ENCODE measurements at places on chromosomes 2 and 18.

DNA sequence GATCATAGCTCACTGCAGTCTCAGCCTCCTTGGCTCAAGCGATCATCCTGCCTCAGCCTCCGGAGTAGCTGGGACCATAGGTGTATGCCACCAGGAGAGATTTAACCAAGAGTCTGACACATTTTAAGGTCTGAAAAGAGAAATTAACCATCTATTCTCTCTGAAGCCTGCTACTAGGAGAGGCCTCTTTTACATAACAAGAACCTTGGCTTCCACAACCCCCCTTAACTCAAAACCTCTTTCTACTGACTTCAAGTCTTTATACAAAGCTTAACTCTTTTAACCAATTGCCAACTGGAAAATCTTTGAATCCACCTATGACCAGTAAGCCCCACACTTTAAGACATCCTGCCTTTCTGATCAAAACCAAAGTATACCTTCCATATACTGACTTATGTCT lies 279.9 kb upstream of the CELF4 start:
- no peak for DNase-seq

DNA sequence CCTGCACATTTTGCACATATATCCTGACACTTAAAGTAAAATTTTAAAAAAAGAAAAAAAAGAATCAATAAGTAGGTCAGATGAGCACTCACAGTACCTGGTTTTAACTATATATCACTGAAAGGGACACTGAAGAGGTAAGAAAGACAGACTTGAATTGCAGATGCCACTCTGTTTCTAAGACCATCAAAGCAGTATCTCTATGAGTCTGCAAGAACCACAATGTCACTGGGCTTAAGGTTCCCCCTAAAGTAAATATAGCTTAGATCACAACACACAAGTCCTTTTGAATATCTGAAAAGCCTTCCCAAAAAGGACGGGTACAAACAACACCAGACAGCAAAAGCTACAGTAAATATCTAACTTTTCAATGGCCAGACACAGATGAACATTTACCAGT lies 57.6 kb downstream of the CYTIP start:
- no peak for DNase-seq

- no peak for DNase-seq
Measured at GRCh38 chr2:214341646-214342045, 69.2 kb upstream of the VWC2L start.

GRCh38 chr2:215882689-215883088 lies 130.7 kb downstream of the MREG start:
- no peak for DNase-seq

- no peak for DNase-seq
Measured at GRCh38 chr2:30164131-30164925, 17.5 kb downstream of the YPEL5 start.

- DNase-seq: no peak
Measured at GRCh38 chr2:14364471-14364870, 268.0 kb upstream of the LRATD1 start.

DNA sequence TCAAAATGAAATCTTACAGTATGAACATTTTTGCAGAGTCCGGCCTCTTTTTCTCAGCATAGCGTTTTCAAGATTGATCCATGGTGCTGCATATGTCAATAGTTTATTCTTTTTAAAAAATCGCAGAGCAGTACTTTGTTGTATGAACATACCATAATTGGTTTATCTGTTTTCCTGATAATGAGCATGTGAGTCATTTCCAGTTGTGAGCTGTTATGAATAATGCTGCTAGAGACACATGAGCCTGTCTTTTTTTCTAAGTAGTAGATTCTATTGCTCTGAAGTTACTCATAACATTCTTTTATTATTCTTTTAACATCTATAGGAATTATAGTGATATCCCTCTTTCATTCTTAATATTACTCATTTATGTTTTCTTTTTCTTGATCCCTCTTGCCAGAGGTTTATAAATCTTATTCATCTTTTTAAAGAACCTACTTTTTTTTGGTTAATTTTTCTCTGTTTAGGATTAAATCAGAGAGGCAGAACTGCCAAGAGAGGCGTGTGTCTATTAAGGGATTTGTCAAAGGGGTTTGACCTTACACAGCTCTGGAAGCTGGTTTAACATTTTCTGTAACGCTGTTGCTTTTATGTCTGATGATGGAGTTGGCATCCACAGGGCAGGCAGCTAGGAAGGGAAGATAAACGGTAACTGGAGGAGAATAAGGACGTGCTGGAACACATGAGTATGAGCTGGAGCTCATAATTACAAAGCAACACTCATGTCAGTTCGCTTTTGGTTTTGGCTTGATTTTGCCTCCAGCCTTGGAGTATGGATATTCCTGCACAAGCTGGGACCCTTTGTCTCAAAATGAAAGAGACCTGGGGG lies 47.4 kb downstream of the MGAT5 start:
- no peak for DNase-seq

GRCh38 chr2:239137165-239137897 lies 263.5 kb downstream of the HDAC4 start:
- DNase-seq: no peak

DNA sequence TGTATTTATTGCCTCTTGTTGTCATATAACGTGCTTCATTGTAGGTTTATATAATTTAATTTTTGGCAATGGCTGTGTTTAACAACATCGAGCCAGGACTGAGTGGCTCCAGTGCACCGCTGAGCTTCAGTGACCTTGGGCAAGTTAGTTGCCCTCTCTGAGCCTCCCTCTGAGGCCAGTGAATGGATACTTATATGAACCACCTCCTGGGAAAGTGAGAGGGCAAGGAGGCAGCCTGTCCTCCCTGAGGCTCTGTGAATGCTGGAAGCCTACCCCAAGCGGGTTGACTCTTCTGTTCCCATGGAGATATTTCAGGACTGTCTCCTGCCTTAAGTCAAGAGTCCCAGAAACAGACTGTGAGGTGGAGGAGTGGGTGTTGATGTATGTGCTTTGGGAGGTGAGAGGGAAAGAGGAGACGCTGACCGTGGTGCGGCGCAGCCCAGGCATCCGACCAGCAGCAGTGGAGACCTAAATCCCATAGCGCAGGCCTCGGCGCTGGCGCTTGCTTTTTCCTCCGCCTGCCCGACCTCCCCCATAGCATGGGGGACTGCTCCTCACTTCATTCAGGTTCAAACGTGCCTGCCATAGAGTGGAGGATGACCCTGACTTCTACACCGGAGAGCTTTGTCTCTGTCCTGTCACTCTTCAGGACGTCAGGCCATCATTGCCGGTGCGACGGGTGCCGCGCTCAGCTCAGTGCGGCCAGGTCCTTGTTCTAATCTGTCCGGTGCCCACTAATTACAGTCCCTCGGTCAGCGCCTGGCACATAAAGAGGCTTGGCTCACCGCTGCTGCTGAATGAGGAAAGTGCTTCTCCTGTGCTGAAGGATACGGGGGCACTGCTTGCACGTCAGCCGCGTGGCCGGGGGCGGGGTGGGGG lies 167.3 kb upstream of the HS6ST1 start:
- no peak for DNase-seq

- DNase-seq: no peak
Measured at GRCh38 chr2:10494351-10495066, 46.4 kb upstream of the ODC1 start.

DNA sequence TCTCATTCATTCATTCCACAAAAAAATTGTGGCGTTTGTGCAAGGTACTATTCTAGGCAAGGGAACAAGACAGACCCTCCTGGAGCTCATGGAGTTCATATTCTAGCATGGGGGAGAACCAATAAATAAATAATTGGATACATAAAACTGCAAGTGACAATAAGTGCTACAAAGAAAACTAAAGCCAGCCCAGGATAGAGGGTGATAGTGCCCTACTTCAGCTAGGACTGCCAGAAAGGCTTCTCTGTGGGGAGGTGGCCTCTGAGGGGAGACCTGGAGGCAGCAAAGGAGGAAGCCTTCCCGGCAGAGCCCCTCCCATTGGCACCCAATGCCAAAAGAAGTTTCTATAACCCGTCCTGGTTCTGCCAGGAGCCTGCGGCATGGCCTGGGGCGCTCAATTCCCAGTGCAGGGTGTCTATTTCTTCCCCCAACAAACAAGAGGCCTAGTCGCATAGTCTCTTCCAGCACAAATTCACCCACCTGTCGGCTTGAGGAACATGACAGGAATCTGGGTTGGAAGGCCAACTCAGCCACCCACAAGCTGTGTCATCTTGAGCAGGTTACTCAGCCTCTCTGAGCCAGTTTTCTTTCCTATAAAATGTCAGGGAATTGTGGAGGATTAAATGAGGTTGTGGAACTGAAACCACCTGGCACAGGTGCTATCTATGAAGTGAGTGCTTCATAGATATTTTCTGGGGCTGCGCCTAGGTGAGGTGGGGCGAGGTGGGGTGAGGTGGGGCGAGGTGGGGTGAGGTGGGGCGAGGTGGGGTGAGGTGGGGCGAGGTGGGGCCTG lies 94.3 kb downstream of the ZFP36L2 start:
- no peak for DNase-seq

GRCh38 chr2:203461746-203462145 lies 73.4 kb downstream of the RAPH1 start:
- no peak for DNase-seq

DNA sequence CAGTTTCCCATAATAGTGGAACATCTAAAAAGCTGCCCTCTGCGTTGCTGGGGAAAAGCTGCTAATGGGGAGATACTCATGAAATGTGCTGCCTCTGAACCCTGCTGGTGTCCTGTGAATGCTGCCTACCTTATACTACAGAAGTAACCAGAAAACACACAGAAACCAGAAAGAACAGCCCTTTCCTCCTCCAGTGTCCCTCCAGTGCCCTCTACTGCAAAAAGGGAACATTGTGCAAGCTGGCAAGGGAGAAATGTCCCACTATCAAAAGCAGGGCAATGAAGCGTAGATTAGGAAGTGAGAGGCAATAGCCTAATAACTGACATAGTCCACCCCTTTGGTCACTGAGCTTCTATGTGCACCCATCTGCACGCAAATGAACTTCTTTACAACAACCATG lies 162.7 kb upstream of the ETAA1 start:
- DNase-seq: no peak

- no peak for DNase-seq
Measured at GRCh38 chr2:98505311-98505808, 60.7 kb downstream of the INPP4A start.

GRCh38 chr2:238954841-238955591 lies 107.1 kb downstream of the TWIST2 start:
- no peak for DNase-seq

- DNase-seq: no peak
Measured at GRCh38 chr2:183232161-183232865, 108.1 kb downstream of the NUP35 start.

DNA sequence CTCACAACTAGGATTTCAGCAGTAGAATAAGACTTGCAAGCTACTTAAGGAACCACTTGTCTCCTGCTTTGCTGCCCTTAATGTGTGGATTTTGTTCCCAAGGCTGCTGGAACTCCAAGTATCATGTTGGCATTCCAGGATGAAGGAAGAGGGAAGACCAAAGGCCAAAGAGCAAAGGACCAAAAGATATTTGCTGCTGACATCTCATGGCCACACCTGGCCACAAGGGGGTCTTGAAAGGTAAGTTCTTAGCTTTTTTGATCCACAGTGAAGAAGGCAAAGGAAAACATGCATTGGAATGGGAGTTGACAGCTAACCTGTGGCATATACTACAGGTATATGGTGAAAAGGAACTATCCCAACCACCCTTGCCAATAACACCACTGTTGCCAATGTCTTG lies 3.9 kb upstream of the MATN3 start:
- DNase-seq: no peak

- DNase-seq: no peak
Measured at GRCh38 chr2:86238354-86238753, 39.1 kb downstream of the MRPL35 start.

DNA sequence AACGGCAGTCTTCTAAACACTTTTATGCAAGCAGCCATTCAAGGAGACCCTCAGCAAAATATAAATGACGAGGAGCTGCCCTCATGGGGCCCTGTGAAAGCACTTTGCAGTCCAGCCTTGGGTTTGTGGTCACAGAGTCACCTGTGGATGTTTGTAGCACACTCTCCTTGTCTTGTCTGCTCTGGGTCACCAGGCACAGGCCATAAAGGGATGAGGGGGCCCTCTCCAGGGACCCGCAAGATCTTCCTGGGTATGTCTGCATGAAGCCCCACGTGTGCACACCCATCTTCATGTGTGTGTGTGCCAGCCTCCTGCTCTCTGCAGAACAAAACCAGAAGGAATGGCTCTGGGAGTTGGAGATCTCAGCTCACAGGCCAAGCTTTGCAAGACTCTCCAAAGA lies 36.2 kb downstream of the ATOH8 start:
- no peak for DNase-seq

DNA sequence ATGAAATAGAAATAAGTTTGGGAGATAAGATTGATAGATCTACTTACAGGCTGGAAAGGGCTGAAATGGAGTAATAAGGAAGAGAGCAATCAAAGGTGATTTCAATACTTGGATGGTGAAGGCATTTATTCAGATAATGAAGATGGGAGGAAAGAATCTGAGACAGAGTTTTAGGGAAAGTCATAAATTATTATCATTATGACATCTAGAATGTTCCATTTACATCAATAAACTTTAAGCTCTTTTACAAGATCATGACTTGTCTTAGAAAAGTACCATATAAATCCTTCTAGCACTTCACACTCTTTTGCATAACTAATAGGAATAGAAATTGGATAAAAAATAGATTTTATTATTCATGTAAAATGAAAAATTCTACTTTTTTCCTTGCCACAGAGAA lies 2.2 kb downstream of the SCN9A start:
- DNase-seq: no peak

GRCh38 chr18:64202863-64203262 lies 54.0 kb upstream of the LINC00305 start:
- DNase-seq: peak; percentile 80

GRCh38 chr2:228846161-228846560 lies 424.9 kb downstream of the PID1 start:
- DNase-seq: no peak

- no peak for DNase-seq
Measured at GRCh38 chr18:12882453-12883371, 1.3 kb downstream of the PTPN2 start.

DNA sequence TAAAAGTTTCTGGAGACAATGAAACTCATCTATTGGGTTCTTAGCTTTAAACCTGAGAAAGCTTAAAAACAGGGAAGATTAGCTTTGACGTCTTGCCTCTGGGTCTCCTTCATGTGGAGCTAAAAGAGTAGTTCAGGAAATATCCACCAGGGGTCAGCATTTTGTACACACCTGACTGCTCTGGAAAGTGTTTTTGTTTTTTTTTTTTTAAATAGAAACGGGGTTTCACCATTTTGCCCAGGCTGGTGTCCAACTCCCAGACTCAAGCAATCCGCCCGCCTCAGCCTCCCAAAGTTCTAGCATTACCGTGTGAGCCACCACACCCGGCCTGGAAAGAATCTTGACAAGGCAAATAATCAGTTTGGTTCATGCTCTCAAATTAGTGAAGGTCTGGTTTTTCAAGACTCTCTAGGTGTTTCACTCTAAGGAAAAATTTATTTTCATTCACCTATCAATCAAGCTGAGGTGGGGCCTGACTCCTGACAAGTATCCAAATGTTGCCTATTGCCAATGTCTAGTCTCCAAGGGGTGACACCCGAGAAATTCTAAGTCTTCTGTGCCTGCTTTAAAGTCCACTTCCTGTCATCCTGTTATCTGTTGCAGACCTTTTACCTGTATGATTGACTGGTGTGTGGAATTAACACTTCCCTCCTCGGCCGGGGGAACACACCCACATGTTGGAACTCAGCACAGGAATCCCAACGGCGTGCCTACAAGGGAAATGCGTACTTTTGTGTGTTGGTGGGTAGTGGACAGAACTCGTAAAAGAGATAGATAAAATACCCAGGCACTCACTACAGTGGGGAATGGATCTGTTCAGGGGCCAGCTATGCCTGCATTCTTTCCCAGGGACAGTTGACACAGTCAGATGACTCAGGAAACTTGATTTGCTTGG lies 11.3 kb downstream of the IL1RN start:
- DNase-seq: peak; percentile 35
